D721Med (cell line): ENCODE measurements at places on chromosomes 3 and 15.

DNA sequence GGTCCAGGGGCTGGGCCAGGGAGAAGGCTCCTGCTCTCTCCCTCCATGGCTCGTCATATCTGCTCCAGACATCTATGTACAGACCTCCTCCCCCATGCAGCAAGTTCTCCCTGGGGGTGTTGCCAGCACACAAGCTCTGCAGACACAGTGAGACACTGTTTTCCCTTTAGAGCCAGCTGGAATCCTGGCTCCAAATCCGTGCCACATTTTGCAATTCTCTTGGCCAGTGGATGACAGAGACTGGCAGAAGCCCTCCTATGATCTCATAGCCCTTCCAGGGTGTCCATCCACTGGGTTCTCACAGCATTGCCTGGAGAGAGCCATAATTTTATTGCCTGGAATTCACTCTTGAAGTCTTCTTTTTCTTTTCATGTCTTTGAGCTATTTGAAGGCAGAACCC, 203.9 kb downstream of the TLE3 start:
- no peak for DNase-seq

- no peak for DNase-seq
Measured at GRCh38 chr15:75452364-75452864, 924 bp upstream of the SIN3A start.

DNA sequence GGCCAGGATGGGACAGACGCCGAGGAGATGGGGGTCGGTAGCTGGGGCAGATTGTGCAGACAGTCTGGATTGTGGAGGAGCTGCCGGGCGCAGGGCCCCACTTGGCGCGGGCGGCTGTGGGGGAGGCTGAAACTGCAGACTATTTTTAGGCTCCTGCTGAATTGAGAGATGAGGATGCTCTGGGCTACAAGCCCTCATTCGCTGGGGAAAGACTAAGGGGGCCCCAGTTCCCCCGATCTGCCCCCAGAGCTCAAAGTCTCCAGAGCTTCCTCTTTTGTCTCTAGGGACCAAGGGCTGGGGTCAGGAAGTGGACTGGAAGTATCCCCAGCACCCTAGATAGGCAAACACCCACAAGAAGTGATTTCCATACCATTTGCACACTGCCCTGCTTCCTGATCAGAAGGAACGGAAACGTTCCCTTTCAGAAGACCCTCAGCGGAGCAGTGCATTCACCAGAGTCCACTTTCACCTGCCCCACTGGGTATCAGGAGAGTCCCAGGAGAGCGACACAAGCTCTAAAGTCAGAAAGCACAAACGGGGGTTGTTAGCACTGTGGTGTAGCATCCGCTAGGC, 29.7 kb downstream of the SEMA7A start:
- no peak for DNase-seq

DNA sequence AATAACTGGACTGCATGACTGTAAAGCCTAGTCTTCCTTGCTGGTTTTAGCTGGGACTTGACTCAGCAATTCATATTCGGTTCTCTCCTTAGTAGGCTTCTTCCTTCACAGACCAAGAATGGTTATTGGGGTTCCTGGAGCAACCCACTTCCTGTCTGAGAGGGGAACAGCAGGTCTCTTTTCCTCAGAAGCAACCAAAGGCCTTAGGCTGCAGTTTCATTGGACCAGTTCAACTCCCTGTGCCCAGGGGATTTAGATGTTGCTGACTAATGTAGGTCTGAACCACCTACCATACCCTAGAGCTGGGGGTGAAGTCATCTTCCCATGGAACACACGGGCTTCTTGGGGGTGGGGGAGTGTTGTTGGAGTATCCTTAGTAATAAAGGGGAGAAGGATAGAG, 84.0 kb upstream of the SKOR1 start:
- no peak for DNase-seq

- no peak for DNase-seq
Measured at GRCh38 chr3:139465636-139466035, 10.7 kb downstream of the RBP2 start.

- DNase-seq: no peak
Measured at GRCh38 chr15:71281256-71281655, 166.0 kb downstream of the THSD4 start.

DNA sequence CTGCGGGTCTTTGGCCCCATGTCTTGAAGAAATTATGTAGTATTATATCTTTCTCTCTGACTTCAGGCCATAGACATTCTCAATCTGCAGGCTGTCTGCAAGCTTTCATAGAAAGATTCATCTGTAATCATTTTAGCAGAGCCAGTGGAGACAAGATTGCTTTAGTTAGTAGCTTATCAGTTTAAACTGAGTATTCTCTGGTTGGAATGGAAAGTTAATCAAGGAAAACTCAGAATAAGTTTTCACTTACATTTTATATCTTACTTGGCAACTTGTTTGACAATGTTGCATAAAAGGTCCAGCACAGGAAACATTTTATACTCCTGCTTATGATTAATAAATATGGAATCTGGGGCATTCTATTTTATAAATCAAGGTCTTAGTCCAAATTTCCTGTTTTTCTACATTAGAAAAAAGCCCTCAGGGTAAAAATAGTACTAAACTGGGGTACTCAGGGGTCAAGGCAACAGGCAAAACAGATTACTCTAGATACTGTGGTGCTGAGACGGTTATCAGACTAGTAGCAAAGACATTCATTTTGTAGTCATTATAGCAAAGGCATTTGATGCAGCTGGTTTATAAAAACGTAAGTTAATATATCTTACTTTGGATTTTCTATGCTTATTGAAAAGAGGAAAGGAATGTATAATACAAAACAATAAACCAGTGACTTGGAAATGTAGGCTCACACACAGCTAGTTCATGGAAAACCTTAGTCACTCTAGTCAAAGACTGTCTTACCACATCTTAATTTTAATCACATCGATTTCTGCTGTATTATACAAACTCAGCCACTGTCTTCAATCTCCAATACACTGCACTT, 45.2 kb upstream of the FILIP1L start:
- DNase-seq: no peak

DNA sequence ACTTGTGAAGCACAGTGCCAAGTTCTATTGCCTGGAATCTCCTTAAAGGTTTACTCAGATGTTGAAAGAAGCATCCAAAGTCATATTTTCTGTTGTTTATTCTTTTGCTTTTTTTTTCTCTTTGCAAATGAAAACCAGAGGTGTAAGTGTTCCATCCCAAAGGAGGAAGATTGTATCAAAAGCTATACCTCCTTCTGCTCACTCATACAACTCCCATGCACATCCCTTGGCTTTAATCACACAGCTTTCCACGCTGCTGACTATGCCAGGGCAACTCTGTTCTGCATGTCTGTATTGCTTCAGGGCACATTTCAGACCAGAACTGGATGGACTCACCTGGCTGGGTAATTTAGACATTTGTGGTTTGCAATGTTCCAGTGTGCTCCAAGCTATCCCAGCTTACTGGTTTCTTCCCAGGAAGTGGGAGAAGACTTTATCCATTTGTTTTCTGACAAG, 399.6 kb upstream of the TBL1XR1 start:
- no peak for DNase-seq

DNA sequence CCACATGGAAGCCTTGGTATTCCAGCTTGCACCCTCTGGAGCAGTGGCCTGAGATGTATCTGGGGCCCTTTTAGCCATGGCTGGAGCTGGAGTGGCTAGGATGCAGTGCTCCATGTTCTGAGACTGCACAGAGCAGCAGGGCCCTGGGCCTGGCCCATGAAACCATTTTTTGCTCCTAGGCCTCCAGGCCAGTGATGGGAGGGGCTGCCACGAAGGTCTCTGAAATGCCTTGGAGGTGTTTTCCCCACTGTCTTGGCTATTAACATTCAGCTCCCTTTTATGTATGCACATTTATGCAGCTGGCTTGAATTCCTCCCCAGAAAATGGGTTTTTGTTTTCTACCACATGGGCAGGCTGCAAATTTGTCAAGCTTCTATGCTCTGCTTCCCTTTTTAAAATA, 43.0 kb upstream of the MYRIP start:
- DNase-seq: no peak

DNA sequence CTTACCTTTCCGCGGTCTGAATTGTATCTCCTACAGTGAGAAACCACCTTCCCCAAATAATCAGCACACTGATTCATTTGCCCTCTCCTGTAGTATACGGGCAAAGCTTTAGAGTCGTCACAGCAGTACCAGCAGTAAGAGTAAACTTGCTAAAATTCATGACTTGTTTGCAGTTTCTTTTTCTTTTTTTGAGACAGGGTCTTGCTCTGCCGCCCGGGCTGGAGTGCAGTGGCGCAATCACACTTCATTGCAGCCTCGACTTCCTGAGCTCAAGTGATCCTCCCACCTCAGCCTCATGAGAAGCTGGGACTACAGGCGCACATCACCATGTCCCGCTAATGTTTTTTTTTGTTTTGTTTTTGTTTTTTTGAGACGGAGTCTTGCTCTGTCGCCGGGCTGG, 11.9 kb downstream of the SCAMP5 start:
- no peak for DNase-seq

DNA sequence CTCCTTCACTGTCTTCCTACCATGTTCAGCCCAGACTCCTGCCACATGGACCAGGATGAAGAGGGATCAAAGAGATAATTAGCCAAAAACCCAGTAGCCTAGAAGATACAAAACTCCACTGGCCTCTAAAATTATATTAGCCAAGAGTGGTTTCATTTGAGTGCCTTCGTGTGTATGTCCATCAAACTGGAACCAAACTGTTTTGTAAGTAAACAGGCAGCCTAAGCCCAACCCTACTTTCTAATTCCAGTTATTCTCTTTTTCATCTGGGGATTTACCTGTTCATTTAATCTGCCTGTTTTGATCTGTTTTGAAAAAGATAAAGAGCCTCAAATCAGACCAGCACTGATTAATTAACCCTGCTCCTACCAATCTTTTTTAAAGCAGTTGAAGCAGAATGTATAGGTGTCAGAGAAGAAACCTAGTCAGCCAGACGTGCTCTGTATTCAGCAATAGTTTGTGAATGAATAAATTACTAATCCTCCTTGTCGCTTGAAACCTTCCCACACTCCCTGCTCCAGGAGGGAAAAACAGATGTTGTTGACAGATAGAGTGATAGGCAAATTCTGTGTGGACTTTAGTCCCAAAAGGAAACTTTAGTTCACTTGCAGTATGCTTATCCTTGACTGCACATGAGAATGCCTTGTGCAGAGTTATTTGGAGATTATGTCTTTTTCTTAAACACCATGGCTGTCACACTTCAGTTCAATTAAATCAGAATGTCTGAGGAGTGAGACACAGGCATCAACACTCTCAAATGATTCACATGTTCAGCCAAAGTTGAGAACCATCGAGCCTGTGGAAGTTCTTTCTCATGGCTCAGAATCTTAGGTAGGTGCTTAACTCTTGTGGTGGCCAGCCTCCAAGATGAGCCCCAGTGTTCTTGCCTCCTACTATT, 55.5 kb upstream of the ZBED2 start:
- no peak for DNase-seq

- DNase-seq: no peak
Measured at GRCh38 chr15:65521350-65521749, 3.9 kb upstream of the DPP8 start.

GRCh38 chr15:25481208-25481859, 42.5 kb upstream of the UBE3A start:
- no peak for DNase-seq

- no peak for DNase-seq
Measured at GRCh38 chr15:60839510-60840211, 360.7 kb upstream of the ICE2 start.

DNA sequence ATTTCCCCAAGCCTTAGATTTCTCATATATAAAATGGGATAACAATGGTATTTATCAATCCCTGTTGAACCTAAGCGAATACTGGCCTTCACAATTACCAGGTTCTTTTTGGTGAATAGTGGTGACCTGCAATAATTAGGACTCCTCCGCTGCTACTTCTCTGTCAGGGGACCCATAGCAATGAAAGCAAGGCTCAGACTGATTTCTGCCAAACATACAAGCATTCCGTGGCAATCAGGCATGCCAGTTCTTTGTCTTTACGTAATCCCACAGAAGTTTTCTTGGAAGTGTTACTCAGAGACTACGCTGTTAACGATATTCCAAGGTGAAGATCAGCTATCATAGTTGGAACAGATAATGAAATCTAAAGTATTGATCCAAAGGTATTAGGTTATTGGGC, 105.7 kb downstream of the GOLIM4 start:
- no peak for DNase-seq

- DNase-seq: no peak
Measured at GRCh38 chr3:39254806-39255449, 24.9 kb downstream of the CX3CR1 start.

DNA sequence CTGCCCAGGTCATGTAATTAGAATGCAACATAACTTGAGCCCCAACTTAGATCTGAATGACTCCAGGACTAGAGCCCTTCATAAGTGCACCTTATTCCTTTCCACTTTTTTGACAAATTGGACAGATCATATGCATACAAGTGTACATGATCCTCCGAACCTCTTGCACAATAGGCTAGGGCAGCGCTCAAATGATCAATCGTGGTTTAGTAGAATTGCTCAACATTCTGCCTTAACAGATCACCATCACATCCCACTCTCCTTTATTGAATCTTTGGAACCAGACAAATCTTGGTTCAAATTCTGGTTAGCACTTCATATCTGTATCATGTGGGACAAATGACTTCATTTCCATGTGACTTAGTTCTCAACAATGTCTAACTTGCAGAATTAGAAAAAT, 106.8 kb upstream of the CDIN1 start:
- no peak for DNase-seq

DNA sequence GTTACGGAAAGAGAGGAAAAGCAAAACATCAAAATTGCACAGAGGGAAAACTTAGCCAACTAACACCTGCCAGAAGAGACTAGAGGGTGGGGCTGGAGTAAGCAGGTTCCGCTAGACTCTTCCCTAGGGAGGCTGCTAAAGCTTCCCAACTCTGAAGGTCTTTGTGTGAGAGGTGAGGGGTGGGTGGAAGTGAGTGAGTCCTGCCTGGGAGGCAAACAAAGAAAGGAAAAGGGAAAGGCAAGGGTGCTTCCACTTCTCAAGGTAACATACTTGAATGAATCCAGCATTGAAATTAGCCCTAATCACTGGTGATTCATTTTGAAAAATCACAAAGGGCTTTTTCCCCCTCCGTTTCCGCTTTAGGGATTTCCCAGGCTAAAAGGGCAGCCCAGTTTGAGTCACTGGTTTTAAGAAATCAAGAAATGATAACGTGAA, 220.5 kb upstream of the ADAMTS9 start:
- no peak for DNase-seq

DNA sequence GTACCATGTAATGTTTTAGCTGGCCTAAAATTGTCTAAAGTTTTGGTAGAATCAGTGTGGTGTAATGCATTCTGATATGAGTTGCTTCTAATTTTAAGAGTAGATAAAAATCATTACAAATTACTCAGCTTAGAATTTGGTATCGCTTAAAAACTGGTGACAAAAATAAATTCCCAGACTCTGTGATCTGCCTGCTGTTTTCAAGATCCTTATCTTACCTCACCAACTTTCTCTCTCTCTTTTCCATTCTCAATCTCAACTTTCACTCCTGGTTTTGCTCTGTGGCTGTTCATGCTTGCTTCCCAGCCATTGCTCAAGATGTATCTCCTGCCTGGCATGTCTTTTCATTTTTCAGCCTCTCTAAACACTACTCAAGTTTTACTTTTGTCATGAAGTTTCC, 45.7 kb downstream of the TCF12 start:
- DNase-seq: no peak

GRCh38 chr15:96273317-96274086, 57.0 kb upstream of the NR2F2 start:
- DNase-seq: no peak
